ENCODE measurements at places on chromosomes 4 and X. TPM values are rescaled to one million over a fixed set of nuclear protein-coding genes. Genes with fewer than 3 reads are reported as not detected.

GRCh38 chr4:146972036-146972435 lies 26.4 kb upstream of the TTC29 start:
- DNase-seq = no peak

- no peak for DNase-seq
These were observed 46.1 kb upstream of the HOPX start for GRCh38 chr4:56727150-56727549.

DNA sequence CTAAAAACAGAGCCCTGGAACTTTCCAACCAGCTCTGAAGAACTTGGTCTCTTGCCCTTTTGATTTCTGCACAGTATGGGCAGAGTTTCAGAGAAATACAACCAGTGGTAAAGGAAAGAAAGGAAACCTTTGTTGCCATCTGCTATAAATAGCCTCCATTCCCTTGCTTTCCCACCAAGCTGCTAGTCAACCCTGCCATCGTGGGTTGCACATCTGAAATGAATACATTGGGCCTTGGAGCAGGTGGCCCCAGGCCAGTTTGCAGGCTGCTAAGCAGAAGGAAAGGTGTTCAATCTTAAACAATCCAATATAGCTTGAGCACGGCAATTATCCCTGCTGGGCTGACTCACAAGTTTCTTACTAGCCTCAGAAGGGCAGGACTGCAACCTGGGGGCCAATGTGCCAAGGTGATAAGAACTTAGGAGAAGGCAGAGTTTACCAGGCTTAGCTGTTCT lies 142.5 kb downstream of the PPARGC1A start:
- DNase-seq = no peak

DNA sequence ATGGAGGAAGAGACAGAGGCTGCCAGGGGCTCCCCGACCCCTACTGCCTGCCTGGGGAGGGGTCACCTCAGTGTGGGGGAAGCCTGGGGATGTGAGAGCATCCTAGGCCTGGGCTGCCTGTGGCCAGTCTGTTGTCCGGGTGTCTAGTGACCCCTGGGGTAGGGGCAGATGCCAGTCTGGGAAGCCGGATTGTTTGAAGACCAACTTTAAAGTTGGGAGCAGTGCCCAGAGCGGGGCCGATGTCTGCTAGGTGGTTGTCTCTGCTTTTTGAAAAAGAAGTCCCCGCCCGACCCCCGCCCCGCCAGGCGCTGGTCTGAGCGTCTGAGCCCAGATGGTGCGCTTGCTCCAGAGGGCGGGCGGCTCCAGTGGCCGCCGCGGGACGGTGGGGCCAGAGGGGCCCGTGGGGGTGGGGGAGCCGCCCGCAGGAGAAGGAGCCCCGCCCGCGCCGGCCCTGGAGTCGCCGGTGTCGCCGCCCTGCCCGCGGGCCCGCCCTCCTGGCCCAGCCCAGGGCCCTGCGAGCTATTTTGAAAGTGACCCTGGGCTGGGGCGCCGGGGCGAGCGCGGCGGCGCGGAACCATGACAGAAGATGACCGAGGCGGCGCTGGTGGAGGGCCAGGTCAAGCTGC lies at the start of gene DOK7:
DOK7 (plus strand) TSS at position 517 of the 626 bp plus-strand sequence; CDS start at position 587, 70 bp downstream.
- no peak for DNase-seq

DNA sequence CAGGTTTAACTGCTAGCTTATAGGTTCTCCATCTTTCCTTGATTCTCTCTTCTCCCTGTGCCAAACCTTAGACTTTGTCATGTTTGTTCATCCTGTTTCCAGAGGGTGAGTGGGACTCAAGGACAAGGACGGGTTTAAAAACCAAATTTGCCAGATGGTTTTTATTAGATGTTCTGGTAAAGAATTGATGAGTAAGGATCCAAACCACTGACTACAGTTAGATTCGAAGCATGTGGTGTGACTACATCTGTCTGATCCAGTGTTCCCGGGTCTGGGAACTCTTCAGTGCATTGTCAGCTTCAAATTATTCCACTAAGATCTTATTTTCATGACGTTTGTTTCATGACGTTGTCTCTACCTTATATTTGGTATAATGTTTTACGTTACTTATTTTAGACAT lies 37.5 kb downstream of the MTMR1 start:
- no peak for DNase-seq

- no peak for DNase-seq
These were observed 23.3 kb downstream of the ARHGAP24 start for GRCh38 chr4:85498068-85498733.

DNA sequence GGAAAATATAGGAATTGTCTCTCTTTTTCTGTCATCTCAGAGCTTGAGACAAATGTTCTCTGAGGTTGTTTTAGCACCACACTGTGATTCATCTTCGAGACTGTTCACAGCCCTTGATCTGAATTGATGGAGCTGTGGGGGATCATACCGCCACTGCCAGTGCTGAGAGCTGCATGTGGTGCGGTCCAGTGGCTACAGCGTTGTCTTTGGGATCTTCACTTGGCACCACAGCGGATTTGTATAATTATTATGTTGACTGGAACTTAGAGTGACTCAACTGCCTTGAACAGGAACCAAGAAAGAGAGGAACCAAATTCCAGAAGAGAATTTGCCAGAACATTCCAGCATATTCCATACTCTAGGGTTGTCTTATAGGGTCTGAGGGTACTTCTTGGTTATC lies 29.1 kb downstream of the TBL1X start:
- no peak for DNase-seq

DNA sequence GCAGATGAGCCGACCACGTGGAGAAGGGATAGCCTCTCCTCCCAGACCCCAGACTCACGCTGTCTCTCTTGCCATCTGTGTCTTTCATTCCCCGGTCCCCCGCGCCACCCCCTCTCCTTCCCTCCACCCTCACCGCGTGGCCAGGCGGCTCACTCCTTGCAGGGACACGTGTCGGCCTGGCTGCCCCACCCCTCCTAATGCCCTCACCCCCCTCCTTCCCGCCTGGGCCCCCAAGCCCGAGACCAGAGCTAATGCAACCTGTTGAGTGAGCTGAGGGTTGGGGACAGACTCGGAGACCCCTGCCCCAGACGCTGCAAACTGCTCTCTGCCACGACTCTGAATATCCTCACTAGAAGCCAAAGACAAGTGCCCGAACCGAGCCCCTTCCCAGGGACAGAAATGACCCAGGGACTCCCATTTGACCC lies 1.8 kb downstream of the SLC38A5 start:
- no peak for DNase-seq

- DNase-seq = no peak
These were observed 88.1 kb upstream of the TSPAN5 start for GRCh38 chr4:98746530-98746929.

GRCh38 chrX:44061968-44062614 lies 88.9 kb upstream of the NDP start:
- no peak for DNase-seq

DNA sequence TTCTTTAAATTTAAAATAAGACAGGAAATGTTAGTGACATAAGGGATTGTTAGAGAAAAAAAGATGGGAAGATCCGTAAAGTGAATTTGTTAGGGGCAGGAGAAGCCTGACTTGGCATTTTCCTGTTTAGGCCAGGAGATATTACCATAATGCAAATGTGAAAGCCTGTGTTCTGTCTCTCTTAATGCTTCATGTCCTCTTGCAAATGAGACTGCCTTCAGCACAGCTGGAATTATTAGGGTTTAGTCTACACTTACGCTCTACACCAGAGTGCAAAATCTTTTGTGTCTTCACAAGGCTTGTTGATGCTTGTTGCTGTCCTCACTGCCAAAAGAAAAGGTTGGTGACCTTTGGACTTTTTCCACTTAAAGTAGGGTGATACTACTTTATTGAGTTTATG lies 56.8 kb downstream of the JADE1 start:
- DNase-seq = no peak

- DNase-seq = no peak
These were observed 378.5 kb upstream of the MAD2L1 start for GRCh38 chr4:120445186-120445585.

BMPR1B gene
- total RNA-seq = 12.9 TPM

DNA sequence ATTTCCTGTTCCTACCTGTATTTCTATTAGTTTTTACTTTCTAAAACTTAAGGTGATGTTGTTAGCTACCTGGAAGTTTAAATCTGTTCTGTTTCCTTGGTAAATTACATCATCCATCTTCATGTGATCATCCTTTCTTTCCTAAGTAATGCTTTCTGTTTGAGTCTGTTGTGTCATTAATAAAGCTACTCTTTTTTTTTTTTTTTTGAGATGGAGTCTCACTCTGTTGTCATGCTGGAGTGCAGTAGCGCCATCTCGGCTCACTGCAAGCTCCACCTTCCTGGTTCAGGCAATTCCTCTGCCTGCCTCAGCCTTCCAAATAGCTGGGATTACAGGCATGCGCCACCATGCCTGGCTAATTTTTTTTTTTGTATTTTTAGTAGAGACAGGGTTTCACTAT lies 73.3 kb downstream of the FIP1L1 start:
- DNase-seq = no peak

- DNase-seq = no peak
These were observed 117.9 kb downstream of the SH3RF1 start for GRCh38 chr4:169152899-169153298.

DNA sequence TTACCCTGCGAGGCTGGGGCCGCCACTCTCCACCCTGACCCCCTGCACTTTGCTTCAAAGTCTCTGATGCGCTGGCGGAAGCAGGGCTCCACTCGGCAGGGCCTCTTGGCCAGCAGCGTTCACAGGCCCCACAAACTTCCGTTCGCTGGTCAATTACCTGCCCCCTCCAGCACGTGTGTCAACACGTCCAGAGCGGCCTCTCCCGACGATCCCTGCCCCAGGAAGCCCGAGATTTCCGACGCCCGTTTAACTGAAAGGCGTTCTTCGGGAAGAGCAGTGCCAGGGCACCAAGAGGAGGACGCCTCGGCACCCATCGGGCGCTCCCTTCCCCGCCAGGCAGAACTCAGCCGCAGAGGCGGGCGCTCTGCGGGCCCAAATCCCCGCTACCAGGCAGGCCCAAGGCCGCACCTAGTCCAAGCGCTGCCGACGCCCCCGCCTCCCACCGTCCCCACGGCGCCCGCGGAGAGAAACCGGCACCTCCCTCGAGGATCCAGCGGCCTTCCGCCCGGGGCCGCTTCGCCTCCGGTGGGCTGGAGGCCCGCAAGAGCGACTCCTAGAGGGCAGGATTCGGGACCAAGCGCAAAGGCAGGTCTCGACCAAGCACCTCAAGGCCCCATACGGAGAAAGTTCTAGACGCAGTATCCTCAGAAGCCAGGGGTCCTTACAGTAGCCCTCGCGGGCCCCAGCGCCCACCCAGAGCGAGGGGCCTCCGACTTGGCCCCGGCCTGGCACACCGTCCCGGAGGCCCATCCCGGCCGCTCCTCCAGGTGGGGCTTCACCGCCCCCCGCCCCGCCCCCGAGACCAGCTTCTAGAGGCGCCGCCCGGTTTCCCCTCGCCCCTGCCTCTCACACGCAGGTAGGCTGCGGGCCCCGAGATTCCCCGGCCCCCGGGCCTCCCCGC lies 586 bp downstream of the BCAP31 start:
- DNase-seq = no peak

POU4F2 gene
- not detected for total RNA-seq

DNA sequence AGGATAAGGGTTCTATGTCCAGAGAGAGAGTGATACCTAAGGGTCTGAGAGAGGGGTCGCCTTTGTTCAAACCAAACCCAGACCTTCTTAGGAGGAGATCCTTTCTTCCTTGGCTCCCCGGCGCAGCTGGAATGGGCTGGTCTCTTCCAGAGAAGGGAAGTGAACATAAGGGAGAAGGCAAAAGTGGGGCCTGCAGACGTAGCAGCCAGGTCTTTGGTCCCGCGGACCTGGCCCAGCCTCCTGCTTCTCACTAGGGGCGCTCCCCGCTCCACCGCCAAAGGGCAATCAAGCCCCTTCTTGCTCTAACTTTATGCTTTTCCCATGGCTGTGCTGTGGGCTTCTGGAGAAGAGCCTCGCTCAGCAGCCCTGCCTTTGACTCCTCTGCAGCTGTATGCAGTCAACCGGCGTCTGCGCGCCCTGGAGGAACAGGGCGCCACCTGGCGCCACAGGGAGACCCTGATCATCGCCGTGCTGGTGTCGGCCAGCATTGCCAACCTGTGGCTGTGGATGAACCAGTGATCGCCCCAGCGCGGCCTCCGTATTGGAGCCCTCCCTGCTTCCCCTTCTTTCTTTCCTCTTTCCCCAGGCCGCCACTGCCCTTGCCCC lies 6.5 kb downstream of the FATE1 start:
- DNase-seq = no peak

DNA sequence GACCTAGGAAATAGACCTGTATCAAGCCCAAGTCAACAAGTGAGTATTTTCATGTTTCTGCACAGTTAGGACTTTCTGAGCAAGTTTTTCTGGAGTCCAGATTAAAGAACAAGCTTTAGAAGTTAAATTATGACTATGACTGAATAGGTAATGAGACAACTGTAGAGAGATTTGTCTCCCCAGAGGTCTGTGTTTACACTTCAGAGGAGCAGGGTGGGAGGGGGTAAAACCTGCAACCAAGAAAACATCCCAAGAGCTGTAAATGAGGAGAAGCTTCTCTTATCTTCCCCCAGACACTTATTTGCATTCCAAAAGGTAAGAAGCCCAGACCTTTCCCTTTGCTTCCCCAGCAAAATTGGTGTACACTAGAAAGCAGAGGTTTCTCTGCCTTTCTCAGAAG lies 22.1 kb upstream of the CEP135 start:
- DNase-seq = no peak

DNA sequence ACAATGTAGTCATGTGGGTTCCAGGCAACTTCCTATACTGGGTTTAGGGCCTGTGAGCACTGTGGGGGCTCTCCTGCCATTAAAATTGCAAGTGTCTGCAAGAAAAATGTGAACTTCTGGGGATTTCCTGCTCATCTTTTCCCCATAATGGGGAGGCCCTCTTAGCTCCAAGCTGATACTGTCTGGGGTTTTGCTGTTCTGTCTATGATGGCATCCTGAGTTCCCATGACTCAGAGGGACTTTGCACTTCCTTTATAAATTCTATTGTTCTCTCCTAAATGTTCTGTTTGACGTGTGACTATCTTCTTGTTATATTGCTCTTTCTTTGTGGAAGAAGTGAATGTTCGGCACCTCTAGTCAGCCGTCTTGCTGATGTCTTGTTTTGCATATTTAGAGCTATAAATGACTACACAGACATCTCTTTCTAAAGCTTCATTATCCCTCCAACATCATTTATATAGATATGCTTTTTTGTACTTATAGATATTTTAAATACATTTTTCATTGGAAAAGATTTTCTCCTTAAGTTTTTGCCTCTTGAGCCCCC lies 465.8 kb downstream of the NAF1 start:
- no peak for DNase-seq

MID2 gene
- total RNA-seq = 34.1 TPM

- DNase-seq = no peak
These were observed 272.4 kb upstream of the VCX start for GRCh38 chrX:7570432-7571029.

- peak; percentile 6 for DNase-seq
These were observed 93.3 kb downstream of the ANXA3 start for GRCh38 chr4:78644744-78645330.
